PC-3 (cell line): ENCODE measurements at places on chromosomes 6 and 20.

DNA sequence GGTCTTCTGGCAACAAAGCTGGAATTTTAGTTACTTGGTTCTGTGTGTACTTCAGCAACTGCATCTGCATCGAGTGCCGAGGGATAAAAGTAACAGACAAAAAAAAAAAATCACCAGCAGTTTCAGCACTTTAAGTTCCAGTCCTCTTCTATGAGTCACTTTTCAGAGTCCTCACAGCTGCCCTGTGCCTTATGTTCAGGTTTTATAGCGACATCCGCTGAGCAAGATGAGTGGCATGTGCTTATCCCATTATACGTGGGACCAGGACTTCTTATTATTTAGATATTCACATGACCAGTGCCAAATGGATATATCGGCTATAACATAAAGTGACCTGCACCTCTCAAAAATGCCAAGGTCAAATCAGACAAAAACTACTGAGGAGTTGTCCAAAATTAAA, 242.9 kb downstream of the FOXA2 start:
- DNase-seq, result peak; percentile 91

DNA sequence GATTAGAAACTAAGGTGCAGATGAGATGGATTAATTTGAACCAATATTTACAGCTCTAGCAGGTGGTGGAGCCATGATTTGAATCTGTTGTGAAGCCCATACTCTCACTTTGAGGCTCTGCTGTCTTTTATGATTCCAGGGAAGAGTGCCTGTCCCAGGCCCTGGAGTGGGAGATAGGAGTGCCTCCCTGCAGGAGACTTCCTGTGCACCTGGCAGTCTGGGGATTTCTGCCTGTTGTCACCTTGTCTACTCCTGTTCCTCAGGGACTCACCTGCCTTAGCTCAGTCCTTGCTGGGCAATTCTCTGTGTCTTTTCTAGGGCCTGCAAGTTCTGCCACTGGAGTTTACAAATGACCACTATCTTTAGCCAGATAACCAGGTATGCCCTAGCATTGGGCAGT, 46.3 kb downstream of the SCAND1 start:
- no peak for DNase-seq

DNA sequence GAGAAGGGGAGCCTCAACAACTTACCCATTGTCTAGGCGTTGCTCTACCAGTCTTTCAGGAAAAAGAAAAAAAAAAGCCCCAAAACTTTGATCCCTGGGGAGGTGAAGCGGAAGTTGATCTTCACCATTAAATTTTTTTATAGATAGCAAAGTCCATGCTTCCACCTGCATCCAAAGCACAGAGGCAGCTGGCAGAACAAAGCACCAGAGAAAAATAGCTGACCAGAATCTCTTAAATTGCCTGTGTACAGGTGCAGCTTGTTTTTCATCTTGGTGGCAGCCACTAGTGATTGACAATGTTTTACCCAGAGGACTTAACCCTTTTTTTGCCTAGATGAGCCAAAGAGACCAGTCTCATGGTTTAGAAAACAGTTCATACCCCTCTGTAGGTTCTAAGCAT, 86.0 kb downstream of the MYB start:
- DNase-seq, result no peak

DNA sequence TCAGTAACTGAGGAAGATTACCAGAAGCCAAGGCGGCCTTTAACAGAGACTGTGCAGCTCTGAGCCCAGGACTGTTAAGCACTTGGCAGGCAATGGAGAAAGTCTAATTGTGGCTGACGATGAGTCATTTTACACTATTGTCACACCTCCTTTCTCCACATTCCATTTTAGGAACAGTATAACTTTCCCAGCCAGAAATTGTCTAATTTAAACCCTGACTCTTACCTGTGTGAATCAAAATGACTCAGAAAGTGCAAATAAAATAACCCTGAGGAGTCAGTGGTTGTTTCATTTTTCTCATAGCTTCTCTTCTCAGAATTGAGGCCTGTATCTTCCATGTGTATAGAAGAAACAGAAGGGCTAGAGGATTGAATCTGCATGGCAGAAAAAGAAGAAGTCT, 40.0 kb upstream of the OPN5 start:
- DNase-seq, result peak; percentile 97

DNA sequence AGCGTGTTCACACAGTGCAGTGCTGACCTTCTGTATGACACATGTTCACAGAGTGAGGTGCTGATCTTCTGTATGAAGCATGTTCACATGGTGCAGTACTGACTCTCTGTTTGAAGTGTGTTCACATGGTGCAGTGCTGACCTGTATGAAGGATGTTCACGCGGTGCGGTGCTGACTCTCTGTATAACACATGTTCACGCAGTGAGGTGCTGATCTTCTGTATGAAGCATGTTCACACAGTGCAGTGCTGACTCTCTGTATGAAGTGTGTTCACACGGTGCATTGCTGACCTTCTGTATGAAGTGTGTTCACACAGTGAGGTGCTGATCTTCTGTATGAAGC, 10.8 kb upstream of the SERPINB1 start:
- no peak for DNase-seq

- peak; percentile 85 for DNase-seq
These were observed 138.4 kb upstream of the TNFAIP3 start for GRCh38 chr6:137728386-137729349.

DNA sequence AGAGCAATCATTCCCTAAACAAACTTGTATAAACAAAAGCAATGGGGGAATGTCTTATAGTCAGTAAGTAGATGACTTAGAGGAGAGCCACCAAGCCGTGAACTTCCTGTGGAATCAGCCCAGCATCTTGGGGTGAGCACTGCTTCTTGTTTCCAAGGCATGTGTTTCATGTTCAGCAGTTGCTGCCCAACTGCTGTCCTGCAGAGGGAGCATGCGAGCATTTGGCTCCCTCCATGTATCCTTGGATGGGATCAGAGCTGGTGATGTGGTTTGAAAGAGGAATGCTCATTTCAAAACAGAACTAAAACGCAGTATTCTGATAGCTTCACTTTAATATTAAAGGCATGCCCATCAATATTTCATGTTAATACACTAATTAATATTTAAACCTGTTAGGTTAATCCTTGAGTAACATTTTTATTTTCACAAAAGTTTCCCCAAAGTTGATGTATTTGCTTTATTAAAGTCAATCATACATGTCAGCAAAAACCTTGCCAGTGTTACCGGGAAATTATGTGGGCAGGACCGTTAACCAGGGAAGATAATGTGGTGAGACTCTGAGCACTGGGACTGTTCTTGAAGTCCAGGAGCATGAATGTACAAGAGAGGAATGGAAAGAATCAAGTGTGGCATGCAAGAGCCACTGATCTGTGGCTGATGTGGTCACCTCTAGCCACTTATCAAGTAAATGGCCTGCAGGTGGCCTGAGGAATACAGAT, 172.1 kb upstream of the GGTLC1 start:
- peak; percentile 71 for DNase-seq

DNA sequence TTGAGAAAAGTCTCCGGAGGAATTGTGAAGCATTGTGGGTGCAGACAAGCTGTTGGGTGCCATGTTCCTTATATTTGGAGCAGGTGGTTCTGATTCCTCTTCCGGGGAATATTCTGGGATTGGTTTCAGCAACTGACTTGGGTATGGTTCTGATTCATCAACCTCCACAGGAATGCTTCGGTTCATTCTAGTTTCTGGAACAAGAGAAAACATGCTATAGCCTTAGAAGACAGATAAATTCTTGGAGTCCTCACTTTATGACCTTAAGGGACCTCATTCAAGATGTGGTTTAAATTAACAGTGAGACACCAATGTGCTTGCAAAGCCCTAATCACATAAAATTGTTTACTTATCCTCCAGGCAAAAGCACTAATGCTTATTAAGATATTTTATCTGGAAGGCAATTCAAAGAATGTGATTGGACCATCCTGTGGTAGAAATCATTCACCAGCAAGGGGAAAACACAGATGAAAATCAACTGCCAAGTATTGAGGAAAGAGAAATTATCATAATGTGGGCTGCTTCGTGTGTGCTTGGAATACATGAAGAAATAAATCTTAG, 13.7 kb downstream of the TRAF3IP2 start:
- peak; percentile 37 for DNase-seq

GRCh38 chr6:1665214-1665613, 55.5 kb downstream of the FOXC1 start:
- DNase-seq, result no peak

DNA sequence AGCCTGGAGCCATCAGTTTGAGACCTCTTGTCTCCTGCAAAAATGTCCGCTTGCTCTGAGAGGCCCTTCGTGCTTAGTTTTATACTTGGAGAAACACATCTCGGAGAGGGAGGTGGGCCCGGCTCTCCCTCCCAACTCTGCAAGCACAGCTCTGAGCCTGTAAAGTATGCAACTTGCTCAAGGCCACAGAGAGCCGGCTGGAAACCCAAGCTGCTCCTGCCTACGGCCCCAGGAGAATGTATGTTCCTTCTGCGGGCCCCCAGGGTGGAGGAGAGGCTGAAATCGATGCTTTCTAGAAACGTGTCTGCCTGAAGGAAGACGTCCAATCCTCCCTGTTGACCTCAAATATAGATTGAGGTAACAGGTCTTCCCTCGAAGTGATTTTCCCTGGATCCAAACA, 205.4 kb downstream of the PREX1 start:
- DNase-seq, result no peak

- DNase-seq, result no peak
These were observed 120.5 kb downstream of the NCOA3 start for GRCh38 chr20:47622118-47622665.

- DNase-seq, result no peak
These were observed 298.2 kb downstream of the DOK5 start for GRCh38 chr20:54773643-54774000.

- peak; percentile 23 for DNase-seq
These were observed 653 bp downstream of the NAA20 start for GRCh38 chr20:20017844-20018185.

DNA sequence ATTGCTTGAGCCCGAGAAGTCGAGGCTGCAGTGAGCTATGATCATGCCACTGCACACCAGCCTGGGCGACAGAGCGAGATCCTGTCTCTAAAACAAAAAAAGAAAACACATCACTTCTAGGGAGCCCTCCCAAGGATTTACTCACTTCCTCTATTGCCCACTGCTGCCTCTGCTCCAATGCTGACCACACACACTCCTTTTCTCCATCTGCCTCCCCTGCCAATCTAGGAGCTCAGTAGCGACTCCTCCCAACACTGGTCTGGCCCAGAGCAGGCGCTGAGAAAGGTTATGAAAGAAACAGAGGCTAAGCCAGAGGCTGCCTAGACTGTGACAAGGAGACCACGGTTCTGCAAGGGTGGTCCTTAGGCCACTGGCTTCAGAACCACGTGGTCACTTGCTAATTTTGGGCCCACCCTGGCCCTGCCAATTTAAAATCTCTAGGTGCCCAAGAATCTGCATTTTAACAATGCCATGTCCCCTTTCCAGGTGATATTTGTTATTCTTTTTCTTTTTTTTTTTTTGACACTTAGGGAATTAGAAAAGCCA, 1.3 kb upstream of the E2F1 start:
- no peak for DNase-seq

- peak; percentile 55 for DNase-seq
These were observed 9.8 kb downstream of the MMUT start for GRCh38 chr6:49453221-49453620.

GRCh38 chr20:21229163-21229562, 74.0 kb upstream of the XRN2 start:
- peak; percentile 86 for DNase-seq

GRCh38 chr6:16840291-16840690, 79.0 kb upstream of the ATXN1 start:
- DNase-seq, result no peak

DNA sequence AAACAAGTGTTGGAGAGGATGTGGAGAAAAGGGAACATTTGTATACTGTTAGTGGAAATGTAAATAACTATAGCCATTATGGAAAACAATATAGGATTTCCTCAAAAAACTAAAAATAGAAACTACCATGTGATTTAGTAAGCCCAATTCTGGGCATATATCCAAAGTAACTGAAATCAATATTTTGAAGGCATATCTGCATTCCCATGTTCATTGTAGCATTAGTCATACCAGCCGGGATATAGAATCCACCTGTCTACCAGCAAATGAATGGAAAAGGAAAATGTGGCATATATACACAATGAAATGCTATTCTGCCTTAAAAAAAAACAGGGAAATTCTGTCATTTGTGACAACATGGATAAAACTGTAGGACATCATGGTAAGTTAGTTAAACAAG, 15.3 kb upstream of the C6orf58 start:
- peak; percentile 47 for DNase-seq

- DNase-seq, result no peak
These were observed 811.0 kb upstream of the GJE1 start for GRCh38 chr6:141321493-141322347.

GRCh38 chr20:6940048-6940447, 172.6 kb downstream of the BMP2 start:
- DNase-seq, result peak; percentile 63
